ENCODE measurements at places on chromosomes 7 and 10. TPM values are rescaled to one million over a fixed set of nuclear protein-coding genes. Genes with fewer than 3 reads are reported as not detected.

CRHR2 gene
- total RNA-seq, result not detected

IFIT1 gene
- total RNA-seq, result 44.0 TPM

ANXA8L1 gene
- not detected for total RNA-seq

GIMAP6 gene
- 89.9 TPM for total RNA-seq

PHKG1 gene
- total RNA-seq, result not detected
